Neuronal stem cell (in vitro differentiated cells): ENCODE measurements at places on chromosomes 11 and 22.

- no peak for DNase-seq
Observed at GRCh38 chr11:8345179-8345578, 81.5 kb upstream of the LMO1 start.

- DNase-seq = no peak
Observed at GRCh38 chr11:47361419-47361818, 8.9 kb upstream of the MYBPC3 start.

DNA sequence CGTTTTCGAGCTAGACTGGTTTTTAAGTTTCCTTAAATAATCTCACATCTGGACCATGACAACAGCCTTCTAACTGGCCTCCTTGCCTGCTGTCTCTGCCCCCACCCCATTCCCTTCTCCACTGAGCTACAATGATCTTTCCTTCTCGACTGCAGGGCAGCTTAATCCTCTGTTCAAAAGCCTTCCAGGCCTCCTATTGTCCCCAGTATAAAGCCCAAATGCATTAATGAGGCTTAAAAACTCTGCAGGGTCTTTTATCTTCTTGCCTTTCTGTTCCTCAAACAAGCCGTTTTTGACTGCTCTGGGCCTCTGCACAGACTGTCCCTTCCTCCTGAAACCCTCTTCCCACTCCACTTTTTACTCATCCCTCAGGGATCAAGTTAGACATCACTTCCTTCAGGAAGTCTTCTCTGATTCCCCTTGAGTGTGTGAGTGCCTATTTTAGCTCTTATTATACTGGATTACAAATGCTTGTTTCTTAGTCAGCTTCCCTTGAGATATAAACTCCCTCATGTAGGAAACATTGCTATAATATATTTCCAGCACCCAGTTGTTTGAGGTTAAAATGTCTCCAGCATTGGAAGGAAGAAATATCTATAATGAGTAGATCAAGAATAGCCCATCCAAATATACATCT is 23.6 kb upstream of the PAMR1 start:
- DNase-seq = peak; percentile 88

DNA sequence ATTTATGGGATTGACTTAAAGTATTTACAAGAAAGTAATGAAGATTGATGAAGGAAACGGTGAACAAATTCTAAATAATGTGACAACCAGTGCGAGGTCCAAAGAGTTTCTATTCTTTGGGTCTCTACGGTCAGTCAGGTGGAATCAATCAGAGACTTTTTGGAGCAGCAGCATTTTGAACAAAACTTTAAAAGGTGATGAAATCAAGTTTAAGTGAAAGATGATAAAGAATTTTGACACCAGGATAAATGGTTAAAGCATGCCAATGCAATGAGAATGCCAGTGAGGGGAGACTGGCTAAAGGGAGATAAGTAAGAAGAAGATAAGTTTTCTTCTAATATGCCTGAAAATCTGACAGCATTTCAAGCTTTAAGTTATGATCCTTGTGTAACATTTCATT is 67.9 kb downstream of the DCUN1D5 start:
- DNase-seq = no peak

DNA sequence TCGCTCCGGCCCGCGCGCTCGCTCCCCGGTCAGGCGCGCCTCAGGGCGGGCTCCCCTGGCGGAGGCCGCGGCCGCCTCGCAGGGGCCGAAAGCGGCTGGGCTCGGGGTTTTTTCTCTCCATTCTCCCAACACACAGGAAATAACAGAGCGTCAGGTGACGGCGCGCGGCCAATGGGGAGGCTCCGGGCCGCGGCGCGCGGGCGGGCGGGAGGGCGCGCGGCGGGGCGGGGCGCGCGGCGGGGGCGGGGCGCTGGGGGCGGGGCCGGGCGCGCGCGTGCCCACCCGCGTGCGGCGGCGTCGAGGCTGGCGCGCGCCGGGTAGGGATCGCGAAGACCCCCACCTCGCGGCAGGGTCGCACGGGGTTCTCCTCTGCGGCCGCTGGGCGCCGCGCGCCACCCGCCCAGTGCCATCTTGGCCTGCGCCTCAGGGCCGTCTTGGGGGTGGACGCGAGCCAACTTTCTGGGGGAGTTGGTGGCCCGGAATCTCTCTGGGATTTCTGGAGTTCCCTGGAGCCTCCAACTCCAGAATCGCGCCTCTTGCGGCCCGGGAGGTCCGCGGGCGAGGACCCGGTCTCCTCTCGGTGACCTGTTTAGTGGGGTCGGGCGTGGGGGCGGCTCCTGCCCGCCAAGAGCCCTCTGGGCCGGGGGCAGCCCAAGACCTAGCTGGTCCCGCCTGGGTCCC is at the start of gene TCF20:
Gene TCF20 (minus strand): TSS at position 144 of the 681 bp plus-strand sequence. CDS start 55,348 bp downstream, outside the sequence.
- DNase-seq = peak; percentile 71

- DNase-seq = no peak
Observed at GRCh38 chr22:37100589-37101127, 8.9 kb downstream of the TMPRSS6 start.
